ENCODE measurements at places on chromosomes 11 and 22.

GRCh38 chr11:119315131-119316015 is 1.6 kb downstream of the MCAM start:
- no peak for DNase-seq

DNA sequence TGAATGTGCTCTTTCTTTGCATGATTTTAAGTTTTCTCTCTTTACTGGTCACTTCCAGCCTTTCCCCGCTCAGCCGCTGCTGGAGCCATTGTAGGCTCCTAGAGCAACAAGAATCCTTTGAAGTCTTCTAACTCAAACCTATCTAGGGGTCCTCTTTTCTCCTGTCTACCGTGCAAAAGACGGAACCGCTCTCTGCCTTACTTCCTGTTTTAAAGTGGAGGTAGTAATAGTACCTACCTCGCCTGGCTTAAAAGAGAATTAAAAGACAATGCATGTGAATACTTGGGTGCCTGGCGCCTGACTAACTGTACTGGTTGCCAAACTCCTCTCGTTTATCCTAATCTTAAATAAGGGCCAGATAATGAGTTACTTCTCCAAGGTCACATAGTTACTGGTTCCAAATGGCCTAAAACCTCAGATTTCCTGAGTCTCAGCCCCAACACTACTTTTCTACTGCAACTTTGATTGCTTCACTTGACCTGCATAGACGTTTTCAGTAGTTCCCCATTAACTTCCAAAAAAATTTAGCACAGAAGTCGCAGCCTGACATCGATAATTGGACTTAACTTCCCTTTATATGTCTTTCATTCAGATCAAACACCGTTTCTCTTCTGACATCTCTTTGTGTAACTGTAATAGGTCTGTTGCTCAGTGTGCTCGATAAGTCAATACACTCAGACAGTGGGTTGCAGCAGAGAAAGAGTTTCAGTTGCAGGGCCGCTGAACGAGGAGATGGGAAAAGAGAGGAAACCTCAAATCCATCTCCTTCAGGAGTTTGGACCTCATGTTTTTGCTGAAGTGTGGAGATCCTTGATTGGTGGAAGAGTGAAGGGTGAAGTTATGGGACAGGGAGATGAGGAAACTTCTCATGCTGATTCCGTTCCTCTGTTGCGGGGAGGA is 891 bp downstream of the SAMM50 start:
- DNase-seq: no peak

GRCh38 chr11:95853138-95853537 is 62.8 kb downstream of the CEP57 start:
- DNase-seq: no peak

GRCh38 chr22:45284705-45285262 is at the start of gene UPK3A:
TSS of gene UPK3A (plus strand) at chr22:45284949. CDS start at chr22:45285014, 65 bp downstream.
- no peak for DNase-seq

- no peak for DNase-seq
Observed at GRCh38 chr11:107842412-107843100, 16.0 kb downstream of the SLC35F2 start.

DNA sequence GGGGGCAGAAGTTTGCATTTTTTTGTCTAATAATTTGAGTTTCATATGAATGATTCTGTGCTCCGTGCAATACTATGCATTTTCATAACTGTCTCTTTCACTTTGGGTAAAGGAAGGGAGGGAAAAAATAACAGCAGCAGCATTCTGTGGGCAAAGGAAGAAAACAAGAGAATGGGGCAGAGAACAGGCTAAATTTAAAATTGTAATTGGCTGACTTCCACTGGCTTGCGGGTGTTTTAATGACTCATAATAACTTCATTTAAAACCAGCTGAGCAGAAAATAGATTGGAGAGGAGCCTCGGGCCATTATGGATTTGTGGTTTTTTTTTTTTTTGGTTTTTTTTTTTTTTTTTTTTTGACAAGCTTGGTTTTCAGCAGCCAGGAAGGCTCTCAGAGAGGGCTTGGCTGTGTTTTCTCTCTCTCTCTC is 107.4 kb downstream of the ZBTB16 start:
- DNase-seq: no peak

- no peak for DNase-seq
Observed at GRCh38 chr11:76768088-76768908, 14.9 kb upstream of the TSKU start.

DNA sequence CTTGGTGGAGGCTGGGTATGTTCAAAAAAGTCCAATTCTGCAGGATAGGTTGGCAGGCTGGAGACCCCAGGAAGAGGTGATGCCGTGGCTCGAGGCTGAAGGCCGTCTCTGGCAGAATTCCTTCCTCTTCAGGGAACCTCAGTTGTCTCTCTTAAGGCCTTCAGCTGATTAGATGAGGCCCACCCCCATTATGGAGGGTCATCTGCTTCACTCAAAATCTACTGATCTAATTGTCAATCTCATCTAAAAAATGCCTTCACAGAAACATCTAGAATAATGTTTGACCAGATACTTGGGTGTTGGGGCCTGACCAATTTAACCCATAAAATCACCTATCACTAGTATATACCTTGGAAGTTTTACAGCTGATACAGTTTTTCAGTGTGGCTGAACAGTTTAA is 27.4 kb upstream of the GSTP1 start:
- no peak for DNase-seq

GRCh38 chr11:88102598-88102934 is 72.7 kb downstream of the RAB38 start:
- no peak for DNase-seq

GRCh38 chr11:27285761-27286160 is 77.3 kb downstream of the CCDC34 start:
- no peak for DNase-seq

DNA sequence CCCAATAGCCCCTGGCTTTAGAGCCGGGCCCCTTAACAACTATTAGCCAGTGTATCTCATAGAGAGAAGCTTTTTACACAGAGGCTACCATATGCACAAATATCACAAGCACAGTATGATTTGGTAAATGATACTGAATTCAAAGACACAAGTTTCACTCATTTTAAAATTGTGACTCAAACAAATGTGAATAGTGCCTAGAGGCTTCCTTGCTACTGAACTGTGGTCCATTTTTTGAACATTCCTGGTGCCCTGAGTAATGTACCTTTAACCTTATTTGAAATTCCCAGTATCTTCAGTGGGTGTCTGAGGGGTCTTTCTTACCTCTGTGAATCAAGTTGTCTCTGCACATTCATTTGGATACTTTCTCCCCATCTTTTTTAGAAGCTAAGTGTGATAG is 156.2 kb downstream of the MAML2 start:
- no peak for DNase-seq

DNA sequence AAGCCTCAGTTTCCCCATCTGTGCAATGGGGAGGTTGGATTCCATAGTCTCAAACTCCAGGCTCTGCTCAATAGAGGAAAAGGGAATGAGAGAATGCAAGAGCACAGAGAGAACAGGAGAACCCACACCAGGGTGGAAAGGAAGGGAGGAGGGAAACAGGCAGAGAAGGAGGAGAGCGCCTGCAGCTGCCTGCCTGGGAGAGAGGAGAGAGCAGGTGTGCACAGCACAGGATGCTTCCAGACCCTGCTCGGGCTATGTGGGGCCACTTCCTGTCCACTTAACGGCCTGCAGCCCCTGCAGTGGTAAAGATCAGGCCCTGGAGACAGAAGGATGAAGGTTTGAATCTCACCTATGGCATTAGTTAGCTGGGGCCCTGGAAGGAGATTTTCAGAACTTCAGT is 12.3 kb downstream of the LRRC32 start:
- DNase-seq: no peak

DNA sequence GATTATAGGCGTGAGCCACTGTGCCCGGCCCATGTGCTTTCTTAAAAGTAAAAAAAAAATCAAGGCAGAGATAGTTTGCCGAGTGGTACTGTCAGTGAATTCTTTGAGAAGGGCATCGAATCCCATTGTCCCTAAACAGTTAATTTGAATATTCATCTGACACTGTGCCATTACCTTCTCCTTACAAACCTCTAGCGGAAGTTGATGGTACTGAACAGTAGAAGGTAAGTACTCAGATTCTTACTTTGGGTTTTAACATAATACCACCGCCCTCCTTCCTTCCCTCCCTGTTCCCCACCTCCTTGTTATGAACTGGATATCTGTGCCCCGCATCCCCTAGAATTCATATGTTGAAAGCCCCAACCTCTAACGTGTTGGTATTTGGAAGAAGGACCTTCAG is 58.2 kb upstream of the CLMP start:
- DNase-seq: no peak

- no peak for DNase-seq
Observed at GRCh38 chr11:66871521-66871901, 14.6 kb downstream of the LRFN4 start.

GRCh38 chr11:57368845-57369232 is 12.1 kb downstream of the PRG3 start:
- no peak for DNase-seq

DNA sequence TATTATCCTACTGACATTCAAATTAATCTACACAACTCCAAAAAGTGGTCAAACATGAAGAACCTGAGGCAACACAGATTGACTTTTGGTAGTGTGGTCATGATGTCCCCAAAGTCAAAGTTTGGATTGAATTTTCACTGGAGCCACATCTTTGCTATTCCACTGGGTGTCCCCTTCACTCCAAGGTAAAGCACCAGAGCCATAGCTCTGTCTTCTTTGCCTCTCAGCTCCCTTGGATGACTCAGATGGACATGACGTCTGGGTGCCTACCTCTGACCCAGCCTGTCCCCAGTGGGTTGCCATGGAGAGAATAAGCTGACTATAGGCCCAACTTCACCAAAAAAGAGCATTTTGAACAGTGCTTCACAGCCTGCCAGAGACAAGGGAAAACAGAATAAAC is 57.4 kb upstream of the ARHGAP42 start:
- DNase-seq: no peak

DNA sequence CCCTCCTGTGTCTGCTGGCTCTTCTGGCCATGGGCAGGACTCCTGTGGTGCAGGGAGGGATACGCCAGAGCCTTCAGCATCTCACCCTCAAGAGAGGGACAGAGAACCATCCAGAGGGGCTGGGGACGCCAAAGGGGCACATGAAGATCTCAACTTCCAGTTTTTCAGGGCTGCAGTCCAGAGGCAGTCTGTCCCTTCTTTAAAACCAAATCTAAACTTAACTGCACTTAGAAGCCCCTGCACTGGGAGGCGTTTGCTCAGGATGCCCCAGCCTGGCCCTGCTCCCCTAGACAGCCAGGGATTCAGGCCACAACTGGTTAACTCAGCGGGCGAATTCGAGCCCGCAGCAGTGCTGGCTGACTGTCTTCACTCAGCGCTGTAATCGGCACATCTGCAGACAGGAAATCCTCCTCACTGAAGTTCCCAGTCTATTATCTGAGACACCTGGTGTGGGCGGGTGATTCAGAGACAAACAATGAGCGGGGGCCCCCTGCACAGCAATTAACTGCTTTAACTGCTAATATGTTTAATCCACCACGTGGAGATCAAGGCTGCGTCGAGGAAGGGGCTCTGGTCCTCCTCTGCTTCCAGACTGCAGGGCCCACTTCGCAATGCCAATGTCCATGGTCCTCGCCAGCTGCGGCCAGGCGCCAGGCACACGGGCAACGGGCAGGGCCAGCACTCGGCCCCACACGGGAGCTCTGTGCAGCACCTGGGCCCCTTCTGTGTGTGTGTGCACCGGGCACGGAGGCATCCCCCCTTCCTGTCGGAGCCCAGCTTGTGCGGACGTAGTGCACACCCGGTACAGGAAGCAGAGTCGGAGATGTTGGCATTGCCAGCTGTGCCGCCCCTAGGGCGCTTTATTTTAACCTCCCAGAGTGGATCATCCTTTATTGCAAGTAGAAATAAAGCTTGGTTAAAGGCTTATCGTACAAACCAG is 36.9 kb upstream of the GNB1L start:
- DNase-seq: no peak

DNA sequence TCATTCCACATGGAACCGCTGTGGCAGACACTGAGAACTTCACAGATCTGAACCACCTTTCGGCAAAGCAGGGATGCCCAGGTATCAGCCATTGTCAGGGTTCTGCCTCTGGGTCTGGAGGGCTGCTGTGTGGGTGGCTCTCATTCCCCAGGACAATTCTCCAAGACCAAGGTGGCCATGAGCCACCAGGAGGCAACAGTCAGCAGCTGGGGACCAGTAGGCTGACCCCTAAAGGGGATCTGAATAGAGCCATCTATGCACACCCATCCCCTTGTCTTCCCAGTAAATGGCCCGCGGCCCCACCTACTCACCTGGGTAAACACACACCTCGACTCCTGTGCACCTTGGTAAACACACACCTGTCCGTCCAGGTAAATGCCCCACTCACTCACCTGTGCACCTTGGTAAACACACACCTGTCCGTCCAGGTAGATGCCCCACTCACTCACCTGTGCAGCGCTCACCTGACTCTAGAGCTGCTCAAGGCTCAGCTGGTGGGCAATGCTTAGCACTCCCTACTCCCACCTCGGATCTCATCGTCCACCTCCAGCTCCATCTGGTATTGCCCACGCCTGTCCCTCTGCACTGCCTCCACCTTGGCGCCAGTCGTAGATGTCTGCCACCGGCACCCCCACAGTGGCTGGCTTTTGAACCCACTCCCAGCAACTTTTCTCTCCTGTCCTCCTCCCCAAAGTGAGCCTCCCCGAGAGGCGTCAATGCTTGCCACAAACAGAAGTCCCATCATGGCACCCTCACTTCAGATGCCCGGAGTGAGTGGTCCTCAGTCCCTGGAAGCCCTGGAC is 10.2 kb downstream of the SLC25A1 start:
- DNase-seq: no peak

DNA sequence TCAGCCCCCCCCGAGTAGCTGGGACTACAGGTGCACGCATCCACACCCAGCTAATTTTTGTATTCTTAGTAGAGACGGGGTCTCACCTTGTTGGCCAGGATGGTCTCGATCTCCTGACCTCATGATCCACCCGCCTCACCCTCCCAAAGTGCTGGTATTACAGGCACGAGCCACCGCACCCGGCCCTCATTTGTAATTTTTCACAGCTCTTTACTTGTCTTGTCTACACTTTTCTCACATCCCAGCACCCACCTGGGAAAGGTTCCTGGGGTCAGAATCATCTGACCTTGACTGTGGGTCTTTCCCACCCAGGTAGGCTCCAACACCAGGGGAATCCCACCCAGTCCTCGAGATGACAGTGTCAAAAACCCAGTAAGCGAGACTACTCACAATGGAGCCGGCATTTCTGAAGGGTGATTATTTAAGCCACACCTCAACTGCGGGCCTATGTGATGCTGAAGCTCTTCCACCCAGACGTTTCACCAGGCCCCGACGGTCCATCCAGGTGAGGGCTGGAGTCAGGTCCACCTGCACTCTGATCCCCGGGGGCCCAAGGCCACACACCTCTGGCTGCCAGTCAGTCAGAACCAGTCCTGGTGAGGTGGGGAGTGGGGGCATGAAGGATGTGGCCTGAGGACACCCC is 23.4 kb downstream of the CELSR1 start:
- no peak for DNase-seq

- no peak for DNase-seq
Observed at GRCh38 chr11:67117176-67117575, 1.9 kb upstream of the KDM2A start.

DNA sequence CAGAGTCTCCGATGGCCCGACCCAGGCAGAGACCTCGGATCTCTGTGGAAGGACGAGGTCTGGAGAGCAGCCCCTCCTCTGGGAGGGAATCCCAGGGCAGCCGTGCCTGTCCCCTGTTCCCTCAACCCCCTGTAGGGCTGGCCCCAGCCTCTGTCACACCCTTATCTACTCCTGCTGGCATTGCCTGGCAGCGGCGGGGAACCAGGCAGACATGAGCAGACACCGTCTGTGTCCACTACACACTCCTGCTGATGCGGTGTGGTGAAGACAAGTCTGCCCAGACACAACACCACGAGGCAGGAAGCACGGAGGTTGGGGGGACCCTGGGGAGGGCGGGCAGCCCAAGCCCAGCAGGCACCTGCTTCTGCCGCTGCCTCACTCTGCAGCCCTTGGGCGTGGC is 52.5 kb upstream of the A4GALT start:
- no peak for DNase-seq

GRCh38 chr11:60985501-60985900 is 14.0 kb downstream of the CD6 start:
- no peak for DNase-seq

Measured in Panc1 (cell line).